ENCODE measurements at places on chromosomes 5 and 9. TPM values are rescaled to one million over a fixed set of nuclear protein-coding genes. Genes with fewer than 3 reads are reported as not detected.

Gene DMRT2
- total RNA-seq = not detected

DNA sequence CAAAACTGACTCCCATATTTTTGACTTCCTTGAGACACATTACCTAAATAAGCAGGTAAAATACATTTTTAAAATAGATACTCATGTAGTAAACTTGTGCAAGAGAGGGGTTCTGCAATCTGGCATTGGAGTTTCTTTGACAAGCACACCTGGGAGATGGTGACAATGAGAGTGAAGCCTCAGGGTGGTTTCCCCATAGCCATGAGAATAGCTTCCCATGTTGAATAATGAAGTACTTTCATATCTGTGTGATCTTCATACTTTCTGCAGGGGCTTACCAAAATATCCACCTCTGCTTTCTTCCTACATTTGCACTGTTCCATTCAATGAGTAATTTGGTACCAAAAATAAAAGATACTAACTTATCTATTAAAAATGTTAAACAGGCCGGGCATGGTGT, 44.7 kb upstream of the VCAN start:
- DNase-seq = no peak

Gene ZNF618
- not detected for total RNA-seq

Gene CAVIN4
- total RNA-seq = 0.67 TPM
